Foreskin keratinocyte (primary cell): ENCODE measurements at places on chromosomes 6 and 20. TPM values are rescaled to one million over a fixed set of nuclear protein-coding genes. Genes with fewer than 3 reads are reported as not detected.

DNA sequence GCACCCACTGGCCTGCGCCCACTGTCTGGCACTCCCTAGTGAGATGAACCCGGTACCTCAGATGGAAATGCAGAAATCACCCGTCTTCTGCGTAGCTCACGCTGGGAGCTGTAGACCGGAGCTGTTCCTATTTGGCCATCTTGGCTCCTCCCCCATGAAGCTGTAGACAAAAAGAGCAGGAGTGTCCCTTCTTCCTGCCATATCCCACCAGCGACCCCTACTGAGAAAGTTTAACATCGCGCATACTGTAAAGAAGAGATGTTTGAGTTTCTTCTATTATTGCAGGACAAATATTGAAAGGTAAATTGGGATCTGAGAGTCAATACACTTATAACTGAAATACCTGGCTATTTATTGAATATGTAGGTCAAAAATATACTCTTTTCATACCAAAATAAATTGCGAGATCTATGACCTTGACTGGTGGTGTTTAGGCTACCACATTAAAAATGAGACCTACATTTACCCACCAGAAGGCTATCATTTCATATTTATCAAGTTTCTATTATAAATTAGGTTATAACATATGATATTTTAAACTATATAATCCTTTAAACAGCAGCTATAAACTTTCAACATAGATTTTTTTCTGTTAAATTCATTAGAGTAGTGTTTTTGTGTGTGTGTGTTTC lies 586.3 kb downstream of the HTR1B start:
- DNase-seq, result peak; percentile 52

- no peak for DNase-seq
These were observed 102.9 kb upstream of the PRL start for GRCh38 chr6:22399693-22400092.

DNA sequence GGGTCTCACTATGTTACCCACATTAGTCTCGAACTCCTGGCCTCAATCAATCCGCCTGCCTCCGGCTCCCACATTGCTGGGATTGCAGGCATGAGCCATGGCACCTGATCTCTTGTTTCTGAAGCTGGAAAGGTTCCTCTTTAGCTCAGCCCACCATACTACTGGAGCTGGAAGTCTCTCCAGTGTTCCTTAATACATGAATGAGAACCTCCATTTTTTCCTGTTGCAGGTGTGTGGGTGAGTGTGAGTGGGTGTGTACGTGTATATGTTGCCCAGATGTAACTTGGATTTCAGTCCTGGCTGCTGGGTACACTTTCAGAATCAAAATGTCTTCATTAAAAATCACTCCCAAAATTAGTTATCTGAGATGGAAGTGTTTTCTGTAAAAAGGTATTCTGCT lies 11.1 kb downstream of the PNPLA1 start:
- DNase-seq, result no peak

DNA sequence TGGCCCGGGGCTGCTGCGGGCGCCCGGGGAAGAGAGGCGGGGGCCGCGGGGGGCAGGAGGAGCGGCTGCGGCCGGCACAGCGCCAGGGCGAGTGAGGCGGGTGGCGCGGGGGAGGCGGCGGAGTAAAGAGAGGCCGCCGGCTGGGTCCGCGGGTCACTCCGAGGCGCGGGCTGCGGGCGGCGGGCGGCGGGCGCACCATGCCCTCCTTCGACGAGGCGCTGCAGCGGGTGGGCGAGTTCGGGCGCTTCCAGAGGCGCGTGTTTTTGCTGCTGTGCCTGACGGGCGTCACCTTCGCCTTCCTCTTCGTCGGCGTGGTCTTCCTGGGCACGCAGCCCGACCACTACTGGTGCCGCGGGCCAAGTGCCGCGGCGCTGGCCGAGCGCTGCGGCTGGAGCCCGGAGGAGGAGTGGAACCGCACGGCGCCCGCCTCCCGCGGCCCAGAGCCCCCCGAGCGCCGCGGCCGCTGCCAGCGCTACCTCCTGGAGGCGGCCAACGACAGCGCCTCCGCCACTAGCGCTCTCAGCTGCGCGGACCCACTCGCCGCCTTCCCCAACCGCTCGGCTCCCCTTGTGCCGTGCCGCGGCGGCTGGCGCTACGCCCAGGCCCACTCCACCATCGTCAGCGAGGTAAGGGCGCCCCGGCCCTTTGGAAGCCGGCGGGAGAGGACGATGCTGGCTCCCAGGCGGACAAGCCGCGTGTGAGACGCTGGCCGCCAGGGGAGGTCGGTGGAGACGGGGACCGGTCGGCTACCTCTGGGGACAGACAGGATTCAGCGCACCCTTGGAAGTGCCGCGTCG lies at the start of gene SLC22A3:
Gene SLC22A3 (plus strand): TSS at position 156 of the 797 bp plus-strand sequence. CDS start 42 bp downstream, at position 198.
- peak; percentile 18 for DNase-seq

- no peak for DNase-seq
These were observed 79.1 kb downstream of the OGFRL1 start for GRCh38 chr6:71367756-71368155.

DNA sequence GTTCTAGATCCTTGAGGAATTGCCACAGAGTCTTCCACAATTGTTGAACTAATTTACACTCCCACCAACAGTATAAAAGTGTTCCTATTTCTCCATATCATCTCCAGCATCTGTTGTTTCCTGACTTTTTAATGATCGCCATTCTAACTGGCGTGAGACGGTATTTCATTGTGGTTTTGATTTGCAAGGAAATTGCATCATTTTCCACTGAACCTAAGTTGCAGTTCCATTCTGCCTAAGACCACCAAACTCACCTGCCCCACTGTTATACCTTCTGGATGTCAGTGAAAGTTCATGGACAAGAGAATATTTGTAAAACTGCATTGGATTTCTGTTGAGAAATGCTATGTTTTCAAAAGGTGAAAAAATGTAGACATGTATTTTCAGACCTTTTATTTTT lies 132.9 kb upstream of the ESR1 start:
- DNase-seq, result no peak

- no peak for DNase-seq
These were observed 112.2 kb downstream of the SYNDIG1 start for GRCh38 chr20:24581443-24582170.

- DNase-seq, result no peak
These were observed 74.8 kb downstream of the LRFN2 start for GRCh38 chr6:40512340-40512739.

DNA sequence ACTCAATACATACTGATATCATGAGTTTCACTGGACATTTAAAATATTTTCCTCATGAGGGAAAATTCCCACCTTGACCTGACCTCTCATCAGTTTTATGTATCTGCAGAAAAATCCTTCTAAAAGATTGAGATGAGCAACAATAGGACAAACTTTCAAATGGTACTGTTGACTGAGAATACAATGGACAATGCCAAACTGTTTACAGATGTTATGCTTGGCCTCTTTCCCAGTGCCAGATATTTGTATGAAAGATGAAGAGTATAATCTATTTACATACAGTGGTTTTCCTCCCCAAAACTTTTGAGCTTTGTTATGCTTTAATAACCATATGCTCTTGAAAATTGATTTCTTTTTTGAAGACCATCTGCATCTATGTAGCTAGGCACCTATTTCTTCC lies 245.1 kb upstream of the RSPO3 start:
- DNase-seq, result no peak

- no peak for DNase-seq
These were observed 7.0 kb downstream of the HELZ2 start for GRCh38 chr20:63567136-63567385.

DNA sequence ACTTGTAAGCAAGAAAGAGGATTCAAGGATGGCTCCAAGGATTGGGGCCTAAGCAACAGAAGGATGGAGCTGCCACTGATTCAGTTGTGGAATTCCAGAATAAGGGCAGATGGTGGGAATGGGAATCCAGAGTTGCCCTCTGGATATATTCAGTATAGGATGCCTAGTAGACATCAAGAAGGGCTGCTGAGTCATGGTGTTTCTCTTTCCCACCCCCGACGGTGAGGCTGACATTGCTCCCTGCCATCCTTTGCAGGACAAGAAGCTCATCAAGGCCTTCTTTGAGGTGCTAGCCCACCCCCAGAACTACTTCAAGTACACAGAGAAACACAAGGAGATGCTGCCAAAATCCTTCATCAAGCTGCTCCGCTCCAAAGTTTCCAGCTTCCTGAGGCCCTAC lies 11.2 kb upstream of the ZNF76 start:
- DNase-seq, result no peak

GRCh38 chr20:46399401-46399800 lies 7.0 kb downstream of the ELMO2 start:
- DNase-seq, result no peak

DNA sequence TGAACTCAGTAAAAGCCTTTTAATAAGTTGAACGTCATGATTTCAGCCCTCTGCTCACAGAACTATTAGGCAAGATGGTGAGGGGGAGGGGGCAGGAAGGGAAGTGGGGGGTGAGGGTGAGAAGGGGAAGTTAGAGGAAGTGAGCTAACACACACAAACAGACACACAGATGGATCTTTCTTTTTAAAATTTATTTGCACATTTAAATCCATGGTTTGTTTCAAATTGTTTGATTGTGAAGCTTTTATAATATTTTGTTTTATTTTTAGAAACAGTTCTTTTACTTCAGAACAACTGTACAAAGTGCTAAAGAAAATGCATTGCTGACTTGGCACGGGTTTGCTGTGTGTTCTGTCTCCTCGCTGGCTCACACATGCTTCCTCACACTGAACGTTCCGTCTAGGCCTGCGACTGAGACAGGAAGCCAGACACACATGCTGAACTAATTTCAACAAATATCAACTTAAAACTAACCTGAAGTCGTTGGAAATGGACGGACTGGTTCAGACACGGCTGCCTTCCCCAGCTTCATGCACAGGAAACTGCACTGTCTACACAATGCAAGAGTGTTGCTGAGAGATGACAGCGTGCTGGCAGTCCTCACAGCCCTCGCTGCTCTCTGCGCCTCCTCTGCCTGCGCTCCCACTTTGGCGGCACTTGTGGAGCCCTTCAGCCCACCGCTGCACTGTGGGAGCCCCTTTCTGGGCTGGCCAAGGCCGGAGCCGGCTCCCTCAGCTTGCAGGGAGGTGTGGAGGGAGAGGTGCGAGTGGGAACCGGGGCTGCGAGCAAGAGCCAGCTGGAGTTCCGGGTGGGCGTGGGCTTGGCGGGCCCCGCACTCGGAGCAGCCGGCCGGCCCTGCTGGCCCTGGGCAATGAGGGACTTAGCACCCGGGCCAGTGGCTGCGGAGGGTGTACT lies 8.1 kb upstream of the ZBP1 start:
- peak; percentile 14 for DNase-seq

- peak; percentile 65 for DNase-seq
These were observed 85.7 kb upstream of the SOX4 start for GRCh38 chr6:21507811-21508210.

DNA sequence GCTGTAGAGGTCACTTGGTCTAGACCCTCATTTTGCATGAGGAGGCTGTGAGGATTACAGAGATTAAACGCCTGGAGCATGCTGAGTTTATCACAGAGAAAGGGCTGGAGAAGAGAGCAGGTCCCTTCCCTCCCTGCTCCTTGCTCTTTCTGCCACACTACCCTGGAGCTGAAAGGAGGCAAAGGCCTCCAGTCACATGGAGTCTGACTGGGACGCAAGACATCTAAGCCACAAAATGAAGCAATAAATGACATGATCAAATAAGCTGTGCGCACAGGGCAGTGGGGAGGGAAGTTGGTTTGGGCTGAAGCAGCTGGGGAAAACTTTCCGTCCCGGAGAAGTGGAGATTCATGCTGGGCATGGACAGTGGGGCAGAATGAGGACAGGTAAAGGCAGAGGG lies 33.3 kb downstream of the ATXN1 start:
- no peak for DNase-seq

GRCh38 chr20:44768854-44769480 lies 23.3 kb downstream of the KCNK15 start:
- DNase-seq, result no peak

DNA sequence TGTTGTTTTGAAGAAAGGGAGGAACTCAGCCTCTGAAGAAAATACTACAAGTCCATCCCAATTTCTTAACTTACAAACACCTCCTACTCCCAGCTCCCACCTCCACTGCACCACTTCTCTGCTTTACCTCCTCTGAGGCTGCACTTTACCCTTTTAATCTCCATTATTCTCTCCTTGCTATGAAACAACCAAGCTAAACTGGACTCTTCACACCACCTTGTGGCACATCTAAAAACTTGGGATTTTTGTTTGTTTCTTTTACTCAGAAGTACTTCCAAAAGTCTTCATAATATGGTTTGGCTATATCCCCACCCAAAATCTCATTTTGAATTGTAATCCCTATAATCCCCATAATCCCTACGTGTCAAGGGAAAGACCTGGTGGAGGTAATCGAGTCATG lies 142.2 kb downstream of the MOXD1 start:
- peak; percentile 22 for DNase-seq

DNA sequence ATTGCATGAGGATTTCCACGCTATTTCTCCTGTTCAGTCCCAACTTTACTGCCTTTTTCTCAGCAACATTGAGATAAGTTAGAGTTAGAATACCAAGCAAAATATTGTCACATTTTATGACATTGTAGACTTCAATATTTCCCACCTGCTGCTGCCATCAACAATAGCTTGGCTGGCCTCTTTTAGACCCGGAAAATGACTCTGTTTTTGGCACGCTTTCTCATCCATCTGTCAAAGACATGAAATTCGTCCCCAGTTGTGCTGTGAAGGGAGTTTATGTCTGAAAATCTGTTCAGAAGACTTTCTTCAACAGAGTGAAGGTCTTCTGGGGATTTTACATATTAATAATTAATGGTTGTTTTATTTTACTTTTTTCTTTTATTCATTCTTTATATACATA lies 857.3 kb downstream of the FRK start:
- DNase-seq, result no peak

GRCh38 chr20:4451487-4452081 lies 270.1 kb upstream of the PRND start:
- peak; percentile 82 for DNase-seq

GRCh38 chr6:123276546-123276980 lies 280.5 kb downstream of the CLVS2 start:
- DNase-seq, result no peak

GRCh38 chr6:48426636-48427035 lies 315.6 kb upstream of the PTCHD4 start:
- peak; percentile 44 for DNase-seq

GRCh38 chr6:43491750-43492661 lies 14.6 kb downstream of the TJAP1 start:
- peak; percentile 32 for DNase-seq

DNA sequence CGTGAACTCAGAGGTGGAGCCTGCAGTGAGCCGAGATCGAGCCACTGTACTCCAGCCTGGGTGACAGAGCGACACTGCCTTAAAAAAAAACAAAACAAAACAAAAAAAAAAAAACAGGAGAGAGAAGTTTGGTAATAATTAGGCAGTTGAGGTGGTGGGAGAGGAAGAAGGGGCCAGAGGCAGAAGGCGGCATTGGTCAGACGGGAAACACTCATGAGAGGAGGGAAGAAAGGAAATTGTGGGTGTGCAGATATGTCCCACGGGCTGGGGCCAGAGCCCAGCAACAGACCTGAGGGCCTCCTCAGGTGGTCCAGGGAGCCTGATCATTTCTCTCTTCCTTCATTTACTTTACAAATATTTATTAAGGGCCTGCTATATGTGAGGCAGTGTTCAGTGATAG lies 20.0 kb downstream of the SULF2 start:
- DNase-seq, result no peak

- DNase-seq, result peak; percentile 73
These were observed 218.2 kb downstream of the OR2B2 start for GRCh38 chr6:27693766-27694546.

GRCh38 chr20:53804920-53805894 lies 211.6 kb upstream of the ZNF217 start:
- DNase-seq, result no peak

TFAP2D gene
- polyA plus RNA-seq, result not detected in 2 replicates

CDK5RAP1 gene
- polyA plus RNA-seq, result 40.2 and 47.7 TPM in 2 replicates

SUPT3H gene
- polyA plus RNA-seq, result 9.0 and 10.7 TPM in 2 replicates

WFDC5 gene
- 0.57 and 0.86 TPM in 2 replicates for polyA plus RNA-seq

SSTR4 gene
- not detected in 2 replicates for polyA plus RNA-seq

GPR6 gene
- polyA plus RNA-seq, result not detected in 2 replicates
